ENCODE measurements at places on chromosomes 12 and 14.

DNA sequence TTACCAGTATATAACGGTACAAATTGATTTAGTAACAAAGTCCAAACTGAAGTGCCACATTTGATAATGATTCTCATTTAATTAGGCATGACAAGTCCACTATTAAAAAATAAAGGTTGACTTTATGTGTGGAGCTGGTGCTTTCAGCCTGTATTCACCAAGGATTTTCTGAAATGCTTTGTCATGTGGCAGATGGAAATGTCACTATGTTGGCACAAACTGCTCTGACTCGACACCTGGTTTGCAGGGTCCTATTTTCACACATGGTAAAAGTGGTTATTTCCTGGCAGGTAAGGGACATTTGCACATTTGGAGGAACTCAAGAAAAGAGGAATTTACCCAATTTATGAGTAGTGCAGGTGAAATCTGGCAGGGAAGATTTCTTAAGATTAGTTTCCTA, 572.6 kb upstream of the MDGA2 start:
- no peak for DNase-seq

DNA sequence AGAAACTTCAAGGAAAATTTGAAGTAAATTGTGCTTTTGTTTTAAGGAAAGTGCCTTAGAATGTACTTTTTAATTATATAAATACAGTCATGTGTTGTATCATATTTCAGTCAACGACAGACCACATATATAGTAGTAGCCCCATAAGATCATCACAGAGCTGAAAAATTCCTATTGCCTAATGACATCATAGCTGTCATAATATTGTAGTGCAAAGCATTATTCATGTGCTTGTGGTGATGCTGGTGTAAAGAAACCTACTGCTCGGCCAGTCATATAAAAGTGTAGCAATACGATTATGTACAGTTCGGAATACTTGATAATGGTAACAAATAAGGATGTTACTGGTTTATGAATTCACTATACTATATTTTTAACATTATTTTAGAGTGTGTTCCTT, 198.9 kb upstream of the SLC16A7 start:
- DNase-seq: no peak

DNA sequence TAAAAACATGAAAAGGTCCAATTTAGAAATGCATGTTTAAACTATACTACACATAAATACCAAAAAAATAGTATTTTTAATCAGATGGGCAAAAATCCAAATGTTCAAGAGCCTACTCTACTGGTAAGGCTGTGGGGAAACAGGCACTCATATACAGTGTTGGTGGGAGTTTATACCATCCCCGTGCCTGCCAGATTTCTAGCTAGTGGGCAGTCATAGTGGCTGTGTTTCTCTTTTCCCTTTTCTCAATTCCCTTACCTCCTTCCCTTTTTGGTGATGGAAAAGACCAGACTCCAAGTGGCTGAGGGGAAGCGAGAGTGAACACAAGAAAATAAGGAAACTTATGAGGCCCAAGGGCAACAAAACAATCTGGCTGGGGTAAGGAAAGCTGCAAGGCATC, 14.7 kb downstream of the ZNF641 start:
- DNase-seq: no peak

GRCh38 chr14:75459099-75459741, 31.4 kb downstream of the JDP2 start:
- no peak for DNase-seq

- DNase-seq: peak; percentile 16
Measured at GRCh38 chr12:57803319-57803893, 15.1 kb downstream of the AVIL start.
